ENCODE measurements at places on chromosomes 2 and 18. TPM values are rescaled to one million over a fixed set of nuclear protein-coding genes. Genes with fewer than 3 reads are reported as not detected.

Gene CRYGB
- polyA plus RNA-seq: not detected

Gene ASXL2
- 9.9 TPM for polyA plus RNA-seq

Gene NAT8
- polyA plus RNA-seq: not detected

Gene XDH
- 0.71 TPM for polyA plus RNA-seq

Gene ATG16L1
- 44.5 TPM for polyA plus RNA-seq

Gene GEN1
- 16.2 TPM for polyA plus RNA-seq

Gene PLA2R1
- 3.6 TPM for polyA plus RNA-seq

Gene ZBTB7C
- 0.10 TPM for polyA plus RNA-seq

Gene CYP27A1
- polyA plus RNA-seq: 0.10 TPM

Gene TUBA3E
- not detected for polyA plus RNA-seq

Gene AMER3
- polyA plus RNA-seq: not detected

Gene STPG4
- polyA plus RNA-seq: 0.14 TPM

Gene GKN2
- polyA plus RNA-seq: 3.3 TPM

Gene DSG2
- 35.9 TPM for polyA plus RNA-seq

Gene KATNAL2
- 4.0 TPM for polyA plus RNA-seq

Gene MCEE
- polyA plus RNA-seq: 10.7 TPM

Gene SFT2D3
- 4.5 TPM for polyA plus RNA-seq

Gene PSTPIP2
- polyA plus RNA-seq: 0.22 TPM

Gene REEP1
- 0.45 TPM for polyA plus RNA-seq

Gene PAX8
- 1.5 TPM for polyA plus RNA-seq

Gene SFTPB
- polyA plus RNA-seq: not detected

Measured in A549 (cell line).